Activated T-cell treated with anti-CD3 and anti-CD28 coated beads, Interleukin-2, amount 50 U/mL, for 48 hours (primary cell): ENCODE measurements at places on chromosomes 7 and 10.

- DNase-seq: no peak
Observed at GRCh38 chr7:155610633-155611193, 33.7 kb upstream of the RBM33 start.

GRCh38 chr7:6235029-6235871 is 37.2 kb downstream of the CYTH3 start:
- no peak for DNase-seq

DNA sequence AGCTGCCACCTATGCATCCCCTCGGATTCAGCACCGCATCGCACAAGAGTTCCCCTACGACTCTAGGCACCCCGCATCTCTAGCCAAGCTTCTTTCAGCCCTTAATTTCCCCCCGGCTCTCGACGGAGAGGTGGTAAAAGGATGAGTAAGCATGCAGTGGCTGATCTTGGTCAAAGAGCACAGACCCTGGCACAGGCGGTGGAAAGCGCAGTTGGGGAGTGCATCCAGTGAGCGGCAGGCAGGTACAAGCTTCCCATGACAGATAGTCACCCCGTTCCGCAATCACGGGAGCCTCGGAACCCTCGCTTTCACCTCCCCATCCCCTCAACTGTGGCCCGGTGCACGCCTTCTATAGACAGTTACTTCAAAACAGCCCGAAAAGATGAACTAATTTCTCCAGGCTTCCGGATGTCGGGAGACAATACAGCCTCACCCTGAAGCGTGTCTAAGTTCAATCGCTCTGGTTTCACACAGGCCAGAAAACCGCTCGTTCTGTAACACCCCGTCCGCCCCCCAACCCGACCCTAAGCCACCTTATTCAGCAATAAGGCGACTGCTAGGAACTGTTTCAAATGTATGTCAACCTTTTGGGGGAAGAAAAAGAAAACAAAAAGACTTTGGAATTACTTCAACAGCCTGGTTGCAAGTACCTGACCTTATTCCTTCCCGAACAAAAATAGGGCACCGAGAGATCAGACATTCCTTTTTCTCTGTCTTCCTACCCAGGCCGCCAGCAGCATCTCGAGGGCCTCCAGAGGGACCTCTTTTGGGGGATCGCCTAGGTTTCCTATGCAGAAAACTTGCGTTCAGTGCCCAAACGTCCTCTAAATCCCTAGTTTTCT is 1.4 kb downstream of the RHEB start:
- DNase-seq: peak; percentile 75

DNA sequence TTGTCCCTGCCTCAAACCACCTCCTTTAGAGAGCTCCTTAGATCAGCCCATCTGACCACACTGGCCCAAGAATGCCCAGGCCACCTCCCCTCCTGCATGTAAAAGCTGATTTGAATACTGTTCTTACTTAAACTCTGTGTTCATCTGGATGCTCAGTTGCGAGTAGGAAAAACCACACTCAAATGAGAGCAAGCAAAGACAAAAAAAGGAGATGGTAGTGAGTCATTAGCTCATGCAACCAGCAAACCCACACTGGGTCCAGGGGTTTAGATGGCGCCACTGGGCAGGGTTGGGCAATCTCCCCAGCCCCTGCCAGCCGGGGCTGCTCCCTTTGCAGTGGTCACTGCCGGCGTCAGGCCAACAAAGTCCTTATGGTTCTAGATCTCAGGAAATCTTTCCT is 32.7 kb downstream of the TSPAN15 start:
- DNase-seq: no peak

DNA sequence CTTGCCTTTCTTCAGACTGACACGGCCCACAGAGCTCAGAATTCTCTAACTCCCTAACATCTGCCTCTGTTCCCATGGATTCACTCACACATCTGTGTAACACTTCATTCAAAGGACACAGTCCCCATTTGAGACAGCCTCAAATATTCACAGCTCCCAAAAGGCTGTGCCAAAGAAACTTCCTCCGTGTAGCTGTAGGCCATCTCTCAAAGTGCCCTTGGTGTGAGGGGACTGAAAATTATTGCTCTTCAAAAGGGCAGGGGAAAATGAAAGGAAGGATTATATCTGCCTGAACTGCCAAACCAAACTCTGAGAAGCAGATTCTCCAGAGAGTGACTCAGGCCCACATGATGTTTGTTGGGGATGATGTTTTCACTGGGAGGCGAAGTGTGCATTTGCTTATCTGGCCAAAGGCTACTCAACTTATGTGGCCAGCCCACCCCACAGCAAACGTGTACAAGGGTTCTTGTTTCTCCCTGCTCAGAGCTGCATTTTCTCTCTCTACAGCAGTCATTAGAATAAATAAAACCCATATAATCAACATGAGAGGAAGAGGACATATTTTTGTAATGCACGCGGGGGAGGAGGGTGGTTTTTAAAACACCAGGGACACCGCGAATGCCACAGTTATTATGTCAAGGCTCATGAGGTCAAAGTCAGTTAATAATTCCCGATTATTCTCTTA is 302.4 kb upstream of the NFE2L3 start:
- DNase-seq: no peak

GRCh38 chr7:69683002-69683401 is 84.7 kb downstream of the AUTS2 start:
- no peak for DNase-seq

DNA sequence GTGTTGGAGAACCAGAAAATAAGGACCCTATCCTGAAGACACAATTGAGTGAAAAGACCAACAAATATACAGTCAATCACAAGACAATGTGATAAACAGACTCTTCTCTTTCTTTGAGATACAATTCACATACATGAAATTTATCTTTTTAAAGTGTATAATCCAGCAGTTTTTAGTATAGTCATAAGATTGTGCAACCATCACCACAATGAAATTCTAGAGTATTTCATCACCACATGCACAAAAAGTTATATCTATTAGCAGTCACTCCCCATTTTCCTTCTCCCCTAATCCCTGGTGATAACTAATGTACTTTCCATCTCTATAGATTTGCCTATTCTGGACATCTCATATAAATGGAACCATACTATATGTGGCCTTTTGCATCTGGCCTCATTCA is 8.2 kb upstream of the SORBS1 start:
- no peak for DNase-seq

DNA sequence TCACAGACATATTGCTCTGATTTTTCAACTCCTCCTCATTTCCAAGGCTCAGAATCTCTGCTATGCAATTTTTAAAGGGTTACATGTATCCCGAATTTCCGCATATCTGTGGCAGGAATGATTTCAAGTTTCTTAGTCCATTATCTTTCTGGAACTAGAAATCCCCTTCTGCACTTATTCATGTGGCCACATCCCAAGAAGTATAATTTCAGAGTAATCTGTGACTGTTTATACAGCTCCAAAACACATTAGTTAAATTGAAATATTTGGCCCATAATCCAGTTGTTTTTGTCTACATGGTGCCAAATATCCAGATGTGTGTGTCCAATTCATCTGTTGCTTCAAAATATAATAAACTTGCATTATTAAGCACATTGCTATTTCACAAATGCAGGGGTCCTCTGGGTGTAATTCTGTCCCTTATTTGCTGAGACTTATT is 271.2 kb downstream of the ARHGAP12 start:
- DNase-seq: no peak

GRCh38 chr7:39554583-39555165 is 11.5 kb upstream of the YAE1 start:
- no peak for DNase-seq

DNA sequence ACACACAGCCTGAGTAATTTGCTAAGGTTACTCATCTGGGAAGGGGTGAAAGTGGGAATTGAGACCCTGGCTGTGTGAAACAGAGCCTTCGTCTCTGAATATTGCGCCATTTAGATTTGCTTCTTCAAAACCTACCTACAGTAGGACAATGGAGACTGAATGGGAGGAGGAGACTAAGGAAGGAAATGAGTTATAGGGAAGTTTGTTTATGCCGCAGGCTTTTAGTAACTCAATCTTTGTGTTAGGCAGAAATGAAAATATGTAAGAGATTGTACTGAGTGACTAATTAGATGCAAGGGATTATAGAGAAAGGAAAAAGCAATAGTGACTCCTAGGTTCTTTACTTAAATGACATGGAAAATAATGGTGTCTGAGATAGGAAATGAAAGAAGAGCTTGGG is 80.2 kb downstream of the KCND2 start:
- DNase-seq: no peak

- DNase-seq: peak; percentile 73
Observed at GRCh38 chr7:102279537-102280400, 6.9 kb upstream of the SH2B2 start.

DNA sequence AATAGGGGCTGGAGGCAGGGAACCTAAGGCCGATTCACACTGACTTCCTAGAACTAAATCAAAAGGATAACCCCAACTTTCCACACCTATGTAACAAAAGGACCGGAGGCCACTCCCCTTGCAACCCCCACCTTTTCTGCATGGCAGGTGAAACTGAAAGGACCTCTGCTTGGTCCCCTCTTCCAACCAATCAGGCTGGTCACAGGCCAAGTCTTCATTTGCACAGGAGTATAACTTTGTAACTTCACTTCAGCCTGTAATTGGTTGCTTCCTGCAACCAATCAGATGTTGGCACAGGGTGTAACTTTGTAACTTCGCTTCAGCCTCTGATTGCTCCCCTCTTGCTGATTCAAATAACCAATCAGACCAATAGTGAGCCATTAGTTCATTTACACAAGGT is 190.0 kb downstream of the FAM107B start:
- DNase-seq: peak; percentile 49

DNA sequence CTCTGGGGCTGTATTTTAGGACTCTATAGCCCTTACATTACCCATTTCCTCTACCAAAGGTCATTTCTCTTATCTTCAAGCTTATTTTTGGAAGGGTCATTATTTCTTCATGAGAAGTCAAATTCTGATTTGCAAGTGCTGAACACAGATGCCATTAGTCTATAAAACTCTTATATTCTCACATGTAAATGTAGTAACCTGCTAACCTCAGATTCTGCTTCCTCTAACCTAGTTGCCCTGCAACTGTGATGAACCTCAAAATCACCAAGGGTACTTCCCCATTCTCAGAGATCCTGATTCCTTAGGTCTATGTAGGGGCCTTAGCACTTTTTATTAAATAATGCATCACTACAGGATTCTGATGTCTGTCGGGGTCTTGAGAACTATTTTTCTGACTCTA is 6.3 kb downstream of the FAS start:
- DNase-seq: no peak

DNA sequence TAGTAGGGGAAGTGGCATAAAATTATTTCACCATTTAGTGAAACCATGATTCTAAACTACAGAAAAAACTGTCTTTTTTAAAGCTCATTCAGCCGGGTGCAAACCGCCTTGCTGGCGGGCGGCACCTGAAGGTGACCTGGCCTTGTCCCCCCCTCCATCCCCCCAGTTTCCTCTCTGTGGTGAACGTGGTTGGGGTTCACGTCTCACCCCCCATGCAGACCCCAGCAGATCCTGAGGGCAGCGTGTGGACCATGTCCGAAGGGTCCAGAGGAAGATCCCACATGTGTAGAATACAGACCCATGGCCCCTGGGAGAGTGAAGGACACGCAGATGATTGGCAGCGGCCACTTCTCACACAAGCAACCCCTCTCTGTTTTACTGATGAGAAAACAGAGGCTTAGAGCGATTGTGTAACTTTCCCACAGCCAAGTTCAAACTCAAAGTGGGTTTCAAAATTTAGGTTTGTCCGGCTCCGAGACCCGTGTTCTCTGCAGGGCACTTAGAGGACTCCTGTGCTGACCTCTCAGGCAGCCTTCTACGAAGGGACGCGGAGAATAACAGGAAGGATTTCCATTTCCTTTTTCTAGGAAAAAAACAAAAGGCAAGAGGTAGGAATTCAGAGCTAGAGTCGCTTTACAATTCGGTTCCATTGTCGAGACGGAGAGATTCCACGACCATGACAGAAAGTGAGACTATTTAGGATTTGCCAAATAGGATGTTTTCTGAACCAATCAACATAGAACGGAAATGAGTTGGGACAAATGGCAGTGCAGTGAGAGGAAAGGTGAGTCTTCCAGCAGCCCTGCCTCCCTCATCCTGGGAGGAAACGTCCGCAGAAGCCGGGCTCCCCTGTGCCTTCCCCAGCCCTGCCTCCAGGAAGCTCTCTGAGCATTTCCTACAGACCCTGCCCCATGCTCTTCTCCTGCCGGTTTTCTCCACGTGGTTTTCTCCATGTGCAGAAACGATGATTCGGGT is 67.6 kb upstream of the PITRM1 start:
- no peak for DNase-seq

DNA sequence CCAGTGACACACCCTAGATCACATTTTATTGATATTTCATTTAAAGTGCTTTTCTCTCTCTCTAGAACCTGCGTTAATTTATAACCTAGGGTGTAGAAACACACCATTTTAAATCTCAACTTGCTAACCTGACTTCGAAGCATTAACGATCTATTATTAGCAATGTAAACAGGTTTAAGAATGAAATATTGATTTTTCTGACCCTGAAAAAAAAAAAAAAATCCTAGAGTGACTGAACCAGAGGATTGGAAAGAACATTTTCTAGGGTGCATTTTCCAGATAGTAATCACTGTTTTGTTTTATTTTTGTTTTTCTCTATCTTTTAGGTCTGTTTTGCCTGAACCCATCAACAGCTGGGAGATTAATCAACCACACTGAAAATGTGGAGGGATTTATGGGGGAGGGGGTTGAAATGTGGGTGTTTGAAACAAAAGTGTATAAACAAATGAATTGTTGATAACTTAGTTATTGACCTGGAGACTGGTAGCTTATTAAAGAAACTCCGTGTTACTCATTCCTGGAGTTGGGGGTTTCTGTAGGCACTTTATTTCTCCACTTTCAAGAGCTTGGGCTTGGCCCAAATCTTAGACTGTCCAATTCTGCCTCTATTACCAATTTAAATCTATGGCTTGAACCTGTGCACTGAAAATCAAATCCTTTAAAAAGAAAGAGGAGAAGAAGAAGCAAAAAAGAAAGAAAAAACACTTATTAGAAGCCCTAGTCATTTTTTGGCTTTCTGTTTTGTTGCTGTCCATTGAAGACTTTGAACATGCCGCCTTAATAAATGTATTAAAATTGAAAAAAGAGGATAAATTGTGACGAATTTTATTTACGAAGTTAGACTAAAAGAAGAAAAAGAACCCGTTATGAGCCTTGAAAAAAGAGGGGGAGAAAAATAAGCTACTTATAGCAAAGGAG is 2.8 kb downstream of the HOXA2 start:
- no peak for DNase-seq

GRCh38 chr10:27688991-27689390 is 56.6 kb downstream of the MKX start:
- DNase-seq: no peak

GRCh38 chr7:54864663-54865062 is 105.7 kb upstream of the SEC61G start:
- no peak for DNase-seq

- peak; percentile 18 for DNase-seq
Observed at GRCh38 chr10:43227911-43228782, 38.7 kb downstream of the RASGEF1A start.

- no peak for DNase-seq
Observed at GRCh38 chr7:26723129-26723528, 141.3 kb downstream of the SKAP2 start.
